ENCODE measurements at places on chromosomes 5 and 9. TPM values are rescaled to one million over a fixed set of nuclear protein-coding genes. Genes with fewer than 3 reads are reported as not detected.

GRCh38 chr5:109560554-109560953 lies 129.2 kb upstream of the MAN2A1 start:
- DNase-seq: no peak

- no peak for DNase-seq
These were observed 193.8 kb upstream of the HMHB1 start for GRCh38 chr5:143618141-143618540.

DNA sequence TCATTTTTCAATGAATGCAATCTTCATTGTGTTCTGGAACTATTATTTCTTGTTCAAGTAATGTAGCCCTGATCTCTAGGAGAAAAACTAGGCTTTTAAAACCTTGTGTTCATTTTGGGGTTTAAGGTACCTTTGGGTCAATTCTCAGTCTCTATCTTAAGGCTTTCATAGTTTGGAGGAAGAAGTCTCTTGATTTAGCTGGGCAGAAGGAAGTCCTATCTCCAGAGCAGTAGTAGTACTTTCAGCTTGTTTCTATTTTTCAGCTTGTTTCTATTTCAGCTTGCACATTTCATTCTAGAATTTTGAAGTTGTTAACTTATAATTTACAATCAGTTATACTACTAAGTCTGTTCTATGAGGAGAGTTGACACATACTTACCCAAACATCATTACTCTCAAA lies 15.2 kb downstream of the CSNK1G3 start:
- no peak for DNase-seq

DNA sequence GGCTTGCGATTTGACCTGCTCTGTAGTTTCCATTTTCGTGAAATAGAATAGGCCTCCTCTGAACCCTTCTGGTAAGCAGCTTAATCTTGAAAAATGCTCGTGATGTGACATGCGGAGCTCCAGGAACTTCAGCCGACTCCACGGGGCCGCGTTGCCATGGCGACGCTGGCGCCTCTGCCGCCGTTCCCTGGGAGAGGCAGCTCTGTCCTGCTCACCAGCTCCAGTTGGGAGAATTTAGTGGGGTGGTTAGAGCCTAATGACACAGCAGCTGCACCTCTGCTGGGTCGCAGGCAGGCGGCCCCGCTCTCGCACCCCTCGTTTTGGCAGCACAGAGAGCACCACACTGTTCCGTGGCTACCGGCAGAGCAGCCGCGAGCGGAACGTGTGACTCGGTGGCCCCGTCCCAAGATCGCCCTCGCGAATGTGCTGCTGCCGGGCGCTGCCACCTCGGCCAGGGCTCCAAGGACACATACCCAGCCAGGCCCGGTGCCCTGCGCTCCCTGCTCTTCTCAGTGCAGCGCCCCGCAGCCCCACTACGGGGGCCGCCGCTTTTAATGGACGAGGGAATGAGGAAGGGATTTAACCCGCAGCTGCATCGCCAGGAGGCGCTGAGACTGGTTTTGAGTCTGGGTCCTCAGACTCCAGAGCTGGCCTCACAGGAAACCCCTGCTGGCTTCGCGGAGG lies 131.2 kb upstream of the LMX1B start:
- no peak for DNase-seq

GRCh38 chr5:113450462-113450861 lies 15.7 kb upstream of the TSSK1B start:
- DNase-seq: no peak

- DNase-seq: no peak
These were observed 31.1 kb downstream of the FGD3 start for GRCh38 chr9:92978345-92978875.

- DNase-seq: no peak
These were observed 13.7 kb downstream of the FCN2 start for GRCh38 chr9:134894136-134894860.

The RPL37 gene
- total RNA-seq: 2,769 TPM

The TSTD2 gene
- 22.5 TPM for total RNA-seq

All from naive thymus-derived CD4-positive, alpha-beta T cell (primary cell).